ENCODE measurements at places on chromosomes 7 and 10.

DNA sequence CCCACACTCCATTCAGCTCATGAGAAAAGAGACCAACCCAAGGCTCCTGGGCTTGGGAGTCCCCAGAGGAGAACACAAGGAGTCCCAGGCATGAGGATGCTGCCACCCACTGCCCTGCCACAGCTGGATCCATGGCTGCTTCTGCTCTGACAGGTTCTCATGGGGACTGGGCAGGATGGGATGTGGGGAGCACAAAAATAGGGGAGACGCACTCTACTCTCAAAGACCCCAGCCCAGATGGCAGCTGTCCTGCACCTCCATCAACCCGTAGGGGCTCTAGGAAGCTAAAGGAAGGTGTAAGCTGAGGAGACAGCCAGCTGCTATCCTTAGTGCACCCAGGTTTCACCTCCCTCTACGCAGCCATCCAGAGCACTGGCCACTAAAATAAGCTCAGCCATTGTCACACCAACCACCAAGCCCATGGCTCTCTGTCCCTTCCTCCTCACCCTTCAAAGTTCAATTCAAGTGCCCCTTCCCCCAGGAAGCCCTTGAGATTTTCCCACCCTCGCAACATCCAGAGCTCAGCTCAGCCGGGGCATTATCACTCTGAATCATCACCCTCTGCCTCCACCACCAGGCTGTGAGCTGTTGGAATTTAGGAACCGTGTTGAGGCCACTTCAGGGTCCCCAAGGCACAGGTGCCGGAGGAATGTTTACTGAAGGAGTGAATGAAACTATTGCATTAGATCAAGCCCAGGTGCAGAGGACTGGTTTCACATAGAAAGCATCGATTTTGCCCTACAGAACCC lies 142.1 kb downstream of the GRID1 start:
- no peak for DNase-seq

GRCh38 chr10:89351412-89351779 lies 23.6 kb downstream of the IFIT3 start:
- no peak for DNase-seq

GRCh38 chr10:48234787-48235186 lies 39.7 kb downstream of the FRMPD2 start:
- DNase-seq: no peak

DNA sequence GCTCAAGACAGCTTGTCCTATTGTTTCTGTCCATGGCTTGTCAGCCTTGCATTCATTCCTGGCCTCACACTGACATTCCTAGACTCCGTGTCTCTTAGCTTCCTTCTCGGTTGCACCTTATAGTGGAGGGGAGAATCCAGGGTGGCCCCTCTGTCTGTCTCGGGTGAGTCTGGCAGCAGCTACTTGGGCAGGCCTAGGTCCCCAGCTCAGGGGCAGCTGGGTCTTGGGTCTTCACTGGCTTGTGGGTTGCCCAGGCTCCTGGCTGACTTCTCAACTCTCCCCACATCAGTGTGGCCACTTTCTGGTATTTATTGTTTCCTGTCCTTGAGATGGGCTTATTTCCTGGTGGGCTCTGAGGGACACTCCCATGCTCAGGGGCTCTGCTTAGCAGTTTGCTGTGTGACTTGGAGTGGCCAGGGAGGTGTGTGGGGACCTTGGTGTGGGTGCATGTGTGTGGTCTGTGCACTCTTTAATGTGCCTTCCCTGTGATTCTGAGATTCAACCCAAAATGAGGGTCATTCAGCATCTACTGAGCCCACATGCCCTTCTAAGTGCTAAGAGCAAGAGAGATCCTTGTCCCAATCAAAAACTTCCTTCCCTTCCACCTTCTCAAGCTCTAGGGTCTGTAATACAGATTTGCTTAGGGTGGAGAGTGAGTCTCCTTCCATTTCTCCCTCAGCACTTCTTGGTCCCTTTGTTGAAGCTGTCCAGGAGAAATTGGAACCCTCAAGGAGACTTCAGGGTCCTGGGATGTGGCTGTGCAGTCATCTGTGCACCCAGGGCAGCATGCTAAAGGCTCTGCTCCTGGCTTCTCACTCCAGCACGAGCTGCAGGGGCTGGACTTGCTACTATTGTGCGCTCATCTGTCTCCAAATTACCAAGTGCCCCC lies 20.1 kb downstream of the UPP1 start:
- no peak for DNase-seq

DNA sequence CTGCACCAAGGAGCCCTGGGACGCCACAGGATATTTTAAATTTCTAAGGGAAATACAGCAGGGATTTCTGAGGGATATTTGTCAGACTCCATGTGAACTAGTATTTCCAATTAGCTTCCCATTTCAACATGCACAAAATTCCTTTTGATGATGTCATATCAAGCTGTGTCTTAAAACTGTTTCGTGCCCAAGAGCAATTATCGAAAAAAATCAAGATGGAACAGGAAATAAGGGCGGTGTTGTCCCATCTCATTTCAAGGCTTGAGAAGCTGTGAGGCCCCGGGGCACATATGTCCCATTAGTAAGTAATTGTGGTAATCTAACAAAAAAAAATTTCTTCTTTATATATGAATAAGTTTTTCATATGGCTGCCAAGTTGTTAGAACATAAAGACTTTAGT lies 47.4 kb downstream of the PPP1R17 start:
- DNase-seq: no peak

DNA sequence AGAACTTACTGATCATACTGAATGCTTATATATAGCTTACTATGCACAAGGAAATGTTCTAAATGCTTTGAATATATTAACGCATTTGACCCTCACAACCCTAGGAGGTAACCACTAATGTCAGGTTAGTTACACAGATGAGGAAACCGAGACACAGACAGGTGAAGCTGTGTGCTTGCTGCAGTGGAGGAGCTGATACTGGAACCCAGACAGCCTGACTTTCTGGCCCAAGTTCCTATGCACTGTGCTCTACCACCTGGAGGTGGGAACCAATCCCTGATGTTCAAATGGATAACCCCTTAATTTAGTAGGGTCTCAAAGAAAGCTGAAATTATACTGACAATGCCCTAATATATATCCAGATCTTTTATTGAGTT lies 119.6 kb downstream of the SORBS1 start:
- DNase-seq: no peak

GRCh38 chr10:17523246-17523753 lies 68.9 kb upstream of the ST8SIA6 start:
- DNase-seq: no peak

- no peak for DNase-seq
Observed at GRCh38 chr7:99798972-99799371, 15.0 kb upstream of the CYP3A4 start.

DNA sequence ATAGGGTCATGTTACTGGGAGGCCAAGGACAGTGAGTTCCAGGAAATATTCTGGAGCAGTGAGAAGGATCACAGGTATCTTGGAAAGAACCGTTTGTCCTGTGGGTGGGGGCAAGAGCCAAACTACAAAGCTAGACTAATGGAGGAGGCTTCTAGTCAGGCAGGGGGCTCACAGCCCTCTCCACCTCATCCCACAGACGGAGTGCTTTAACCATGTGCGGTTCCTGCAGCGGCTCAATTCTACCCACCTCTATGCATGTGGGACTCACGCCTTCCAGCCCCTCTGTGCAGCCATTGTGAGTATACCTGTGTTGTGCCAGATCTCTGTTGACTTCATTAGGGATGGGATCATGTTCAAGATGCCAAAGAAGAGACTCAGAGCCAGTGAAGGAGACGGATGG lies 8.1 kb downstream of the SEMA4G start:
- DNase-seq: no peak

GRCh38 chr10:37379991-37380390 lies 254.6 kb downstream of the ANKRD30A start:
- DNase-seq: no peak

DNA sequence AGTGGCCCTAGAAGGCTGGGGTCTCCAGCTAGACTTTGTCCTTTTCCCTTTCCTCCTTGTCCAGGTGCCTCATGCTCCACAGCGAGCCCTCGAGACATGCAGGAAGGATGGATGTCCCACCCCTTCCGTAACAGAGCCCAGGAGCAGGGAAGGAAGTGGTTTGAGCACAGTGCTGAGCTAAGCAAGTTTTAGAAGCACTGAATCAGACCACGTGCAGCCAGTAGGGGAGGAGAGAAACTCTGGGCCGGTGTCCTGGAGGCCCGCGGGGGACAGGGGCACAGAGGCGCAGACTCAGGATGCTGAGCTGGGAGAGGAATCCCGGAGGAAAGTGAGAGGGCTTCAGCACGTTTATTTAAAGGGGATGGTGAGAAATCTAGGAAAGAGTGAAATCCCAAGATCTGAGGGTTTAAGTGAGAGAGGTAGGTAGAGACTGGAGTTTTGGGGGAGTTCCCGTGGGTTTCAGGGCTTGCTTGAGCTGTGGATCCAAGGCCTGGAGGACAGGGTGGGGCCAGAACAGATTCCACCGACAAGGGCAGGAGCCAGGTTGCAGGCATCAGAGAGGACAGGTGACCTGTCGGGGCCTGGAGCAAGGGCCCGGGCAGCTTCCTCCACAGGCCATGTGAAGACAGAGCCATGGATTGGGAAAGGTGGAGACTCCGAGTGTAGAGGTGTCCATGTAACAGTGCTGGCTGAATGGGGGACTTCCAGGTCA lies 4.4 kb upstream of the IRF5 start:
- peak; percentile 12 for DNase-seq

GRCh38 chr7:42511027-42511426 lies 274.0 kb upstream of the GLI3 start:
- DNase-seq: no peak

- DNase-seq: no peak
Observed at GRCh38 chr10:116985611-116986010, 19.4 kb downstream of the SHTN1 start.

- no peak for DNase-seq
Observed at GRCh38 chr10:75938380-75939122, 507.1 kb downstream of the LRMDA start.
